Naive thymus-derived CD4-positive, alpha-beta T cell (primary cell): ENCODE measurements at places on chromosomes 5 and 9.

GRCh38 chr9:114112778-114113584 is 13.9 kb upstream of the KIF12 start:
- no peak for DNase-seq

GRCh38 chr5:141051521-141051866 is 320 bp downstream of the PCDHB1 start:
- DNase-seq, result no peak

DNA sequence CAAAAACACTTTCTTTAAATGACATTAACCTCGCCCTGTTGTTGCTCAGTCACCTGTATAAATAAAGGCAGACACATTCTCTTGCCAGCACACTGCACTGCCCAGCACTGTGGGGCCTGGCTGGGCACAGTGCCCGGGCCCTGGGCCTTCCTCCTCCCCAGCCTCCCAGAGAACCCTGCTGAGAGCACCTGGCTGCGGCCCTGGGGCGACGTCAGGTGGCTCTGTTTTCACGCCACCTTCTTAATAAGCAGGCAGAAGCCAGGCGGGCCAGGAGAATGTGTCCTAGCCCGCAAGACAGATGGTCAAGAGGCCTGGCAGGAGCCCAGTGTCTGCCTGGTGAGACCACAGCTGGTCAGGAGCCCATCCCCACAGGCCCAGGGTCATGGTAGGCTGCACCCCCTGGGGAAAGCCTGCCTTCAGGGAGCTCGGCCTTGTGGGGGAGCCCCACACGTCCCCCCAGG is 8.2 kb upstream of the AGPAT2 start:
- no peak for DNase-seq

GRCh38 chr9:130008538-130008937 is 34.5 kb downstream of the FNBP1 start:
- DNase-seq, result no peak

DNA sequence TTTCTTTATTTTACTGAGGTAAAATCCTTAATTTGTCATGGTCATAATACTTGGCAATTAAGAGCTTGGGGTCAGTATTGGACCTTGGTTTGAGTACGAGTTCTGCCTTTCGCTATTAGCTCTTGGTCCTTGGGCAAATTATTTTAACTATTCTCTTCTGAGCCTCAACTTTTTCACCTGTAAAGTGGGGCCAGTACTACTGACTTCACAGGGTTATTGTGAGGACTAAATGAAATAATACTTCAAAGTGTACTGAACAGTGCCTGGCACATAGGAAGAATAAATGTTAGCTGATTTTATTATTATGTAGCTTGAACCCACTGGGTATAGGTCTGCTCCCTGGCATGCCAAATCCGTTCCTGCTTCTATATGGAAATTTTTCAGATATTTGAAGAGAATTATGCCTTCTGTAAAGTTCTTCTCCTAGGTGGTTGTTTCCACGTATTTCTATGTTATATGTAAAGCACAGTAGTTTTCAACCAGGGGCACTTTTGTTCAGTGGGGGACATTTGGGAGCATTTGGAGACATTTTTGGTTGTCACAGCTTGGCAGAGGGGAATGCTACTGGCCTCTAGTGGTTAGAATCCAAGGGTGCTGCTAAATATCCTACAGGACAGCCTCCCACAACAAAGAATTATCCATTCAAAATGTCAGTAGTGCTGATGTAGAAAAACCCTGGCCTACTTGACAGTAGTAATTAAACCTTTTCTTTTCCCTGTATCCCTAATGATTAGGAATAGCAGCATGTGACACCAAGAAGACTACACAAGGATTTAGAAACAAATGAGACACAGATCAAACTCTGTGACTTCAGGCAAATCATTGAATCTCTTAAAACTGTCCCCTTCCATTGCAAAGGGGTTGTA is 4.5 kb downstream of the RCL1 start:
- no peak for DNase-seq

GRCh38 chr9:35862328-35862727 is 7.9 kb downstream of the OR13J1 start:
- no peak for DNase-seq

GRCh38 chr5:157511651-157512644 is 51.9 kb downstream of the NIPAL4 start:
- DNase-seq, result no peak

DNA sequence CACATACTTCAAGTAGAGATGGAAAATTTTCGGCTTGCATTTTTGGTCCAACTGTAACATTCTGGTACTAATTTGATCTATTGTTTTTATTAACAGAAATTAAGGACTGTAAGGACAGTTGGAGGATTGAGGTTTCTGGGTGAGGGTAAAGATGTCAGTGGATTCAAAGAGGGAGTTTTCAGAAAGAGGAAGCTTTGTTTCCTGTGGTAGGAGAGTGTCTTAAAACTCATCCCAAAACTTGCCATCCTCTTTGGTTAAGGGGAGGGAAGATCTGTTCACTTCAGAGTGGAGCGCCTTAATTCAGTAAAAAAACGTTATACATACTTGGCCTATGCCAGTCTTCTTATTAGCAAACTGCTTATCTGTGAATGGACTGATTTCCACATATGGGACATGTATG is 13.8 kb downstream of the CNTRL start:
- no peak for DNase-seq
